Hepatocyte (in vitro differentiated cells): ENCODE measurements at places on chromosomes 12 and 14. TPM values are rescaled to one million over a fixed set of nuclear protein-coding genes. Genes with fewer than 3 reads are reported as not detected.
A peak's percentile ranks its signal among the peaks of the same experiment; 100 is the strongest.

GRCh38 chr14:32998433-32998832 is 59.8 kb downstream of the NPAS3 start:
- no peak for DNase-seq

- no peak for DNase-seq
Measured at GRCh38 chr14:67817750-67818438, 1.5 kb upstream of the ZFYVE26 start.

- no peak for DNase-seq
Measured at GRCh38 chr12:77025782-77026314, 39.5 kb downstream of the E2F7 start.

DNA sequence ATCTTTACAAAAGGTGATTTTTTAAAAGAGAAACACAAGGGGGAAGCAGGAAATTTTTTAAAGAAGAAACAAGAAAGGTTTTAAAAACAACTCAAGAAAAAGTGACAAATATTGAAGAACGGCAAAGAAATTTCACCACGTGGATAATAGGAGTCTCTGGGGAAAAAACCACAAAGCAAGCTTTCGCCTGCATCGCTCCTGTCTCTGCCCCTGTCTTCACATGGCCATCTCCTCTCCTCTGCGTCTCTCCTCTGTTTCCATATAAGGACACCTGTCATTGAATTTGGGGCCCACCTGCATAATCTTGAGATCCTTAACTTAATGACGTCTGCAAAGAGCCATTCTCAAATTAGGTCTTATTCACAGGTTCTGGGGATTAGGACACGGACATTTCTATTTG is 175.8 kb downstream of the ETV6 start:
- no peak for DNase-seq

GRCh38 chr12:40692765-40693206 is 547 bp downstream of the CNTN1 start:
- peak; percentile 25 for DNase-seq

DNA sequence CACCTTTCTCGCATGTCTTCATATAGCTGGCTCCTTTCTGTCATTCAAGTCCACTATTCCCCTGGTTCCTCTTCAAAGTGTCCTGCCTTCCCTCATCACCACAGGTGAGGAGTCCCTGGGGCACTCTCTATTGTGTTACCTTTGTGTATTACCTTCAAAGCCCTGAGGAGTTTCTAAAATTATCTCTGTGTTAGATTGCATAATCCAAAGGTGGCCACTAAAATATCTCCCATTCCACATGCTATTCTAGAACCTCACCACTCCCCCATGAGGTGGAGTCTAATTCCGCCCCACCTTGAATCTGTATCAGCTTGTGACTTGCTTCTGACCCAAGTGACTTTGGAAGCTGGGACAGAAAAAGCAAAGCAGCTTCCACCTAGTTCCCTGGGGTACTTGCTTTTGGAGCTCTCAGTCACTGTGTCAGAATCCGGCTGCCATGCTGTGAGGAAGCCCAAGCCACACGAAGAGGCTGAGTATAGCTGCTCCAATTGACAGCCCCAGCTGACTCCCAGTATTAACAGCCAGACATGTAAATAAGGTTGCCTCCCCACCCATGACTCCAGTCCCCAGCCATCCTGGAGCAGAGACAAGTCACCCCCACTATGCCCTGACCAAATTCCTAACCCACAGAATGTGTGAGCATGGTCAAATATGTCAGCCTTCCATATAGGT is 6.8 kb downstream of the HRK start:
- no peak for DNase-seq

GRCh38 chr12:131923260-131923659 is 5.8 kb upstream of the PUS1 start:
- no peak for DNase-seq

- no peak for DNase-seq
Measured at GRCh38 chr12:110245369-110245772, 35.7 kb upstream of the ATP2A2 start.

DNA sequence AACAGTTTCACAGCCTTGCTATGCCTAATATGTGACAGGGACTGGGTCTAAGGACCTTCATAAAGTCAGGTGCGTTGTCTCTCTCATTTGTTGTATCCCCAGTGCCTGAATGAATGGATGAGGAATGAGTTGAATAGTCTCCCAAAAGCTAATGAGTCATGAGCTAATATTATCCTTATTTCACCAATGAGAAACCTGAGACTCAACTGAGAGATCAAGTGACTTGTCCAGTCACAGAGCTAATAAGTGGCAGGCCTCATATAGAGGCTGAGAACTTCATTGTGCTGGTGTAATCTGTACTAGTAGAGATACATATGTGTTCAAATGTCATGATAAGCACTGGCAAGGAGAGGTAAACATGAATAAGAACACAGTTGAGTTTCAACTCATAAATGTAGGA is 612.4 kb downstream of the NRXN3 start:
- DNase-seq, result no peak

DNA sequence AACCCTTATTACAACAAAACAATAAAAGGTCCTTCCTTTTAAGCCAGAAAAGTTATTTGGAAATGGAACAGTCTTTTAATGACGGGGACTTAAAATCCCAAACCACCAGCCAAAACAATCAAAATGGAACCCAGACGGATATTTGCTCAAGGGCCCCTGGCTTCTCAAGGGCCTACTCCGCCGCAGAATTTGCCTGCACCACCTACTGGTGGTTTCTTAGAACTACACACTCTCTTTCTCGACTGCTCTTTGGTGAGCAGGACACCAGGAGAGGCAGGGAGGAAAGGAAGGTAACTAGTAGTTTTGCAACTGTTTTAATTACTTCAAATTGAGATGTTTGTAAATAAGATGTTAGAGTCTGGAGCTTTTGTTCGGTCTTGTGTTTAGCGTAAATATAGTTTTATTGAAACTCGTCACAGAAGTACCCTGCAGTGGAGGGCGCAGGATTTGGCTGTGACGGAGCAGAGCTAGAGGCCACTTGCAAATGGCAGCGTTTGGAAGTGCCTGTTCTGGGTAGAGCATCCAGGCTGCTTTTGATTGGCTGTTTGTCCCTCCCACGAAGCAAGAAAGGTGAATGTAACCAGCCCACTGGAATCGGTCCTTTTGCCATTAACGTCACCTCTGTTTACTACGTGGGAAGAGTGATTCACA is 238.5 kb downstream of the CACNA1C start:
- DNase-seq, result peak; percentile 51

GRCh38 chr14:96802963-96803362 is 5.8 kb downstream of the VRK1 start:
- no peak for DNase-seq

GRCh38 chr12:53868511-53868986 is 70.1 kb upstream of the HOXC13 start:
- DNase-seq, result peak; percentile 32

GRCh38 chr12:44771485-44772021 is 104.6 kb downstream of the NELL2 start:
- DNase-seq, result no peak

- no peak for DNase-seq
Measured at GRCh38 chr12:91267039-91267438, 84.4 kb upstream of the DCN start.

DNA sequence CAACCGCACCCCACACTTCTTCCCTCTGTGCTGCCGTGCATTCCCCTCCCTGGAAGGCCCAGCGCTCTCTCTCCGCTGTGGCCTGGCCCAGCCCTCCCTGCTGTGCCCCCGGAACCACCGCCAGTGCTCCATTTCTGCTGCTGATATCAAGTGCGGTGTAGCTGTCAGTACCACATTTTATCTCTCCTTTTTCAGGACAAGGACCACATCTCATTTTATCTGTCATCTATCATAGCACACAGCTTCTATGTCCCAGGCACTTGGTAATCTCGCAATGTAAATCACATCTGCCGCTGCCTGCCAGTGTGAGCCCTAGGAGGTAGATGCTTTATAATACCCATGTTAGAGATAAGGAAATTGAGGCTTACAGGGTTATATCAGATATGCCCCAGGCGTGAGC is 18.3 kb downstream of the IL31 start:
- DNase-seq, result no peak

Gene FLVCR2
- 7.7 and 9.5 TPM in 2 replicates for polyA plus RNA-seq

Gene CFAP73
- polyA plus RNA-seq, result not detected in 2 replicates

Gene BDKRB1
- polyA plus RNA-seq, result 33.0 and 48.6 TPM in 2 replicates

Gene CLEC1B
- 0.55 and 2.4 TPM in 2 replicates for polyA plus RNA-seq

Gene NAV3
- polyA plus RNA-seq, result 1.4 and 3.0 TPM in 2 replicates
